Tibial artery (tissue), 4 donors: ENCODE measurements at places on chromosomes 13 and 19.

DNA sequence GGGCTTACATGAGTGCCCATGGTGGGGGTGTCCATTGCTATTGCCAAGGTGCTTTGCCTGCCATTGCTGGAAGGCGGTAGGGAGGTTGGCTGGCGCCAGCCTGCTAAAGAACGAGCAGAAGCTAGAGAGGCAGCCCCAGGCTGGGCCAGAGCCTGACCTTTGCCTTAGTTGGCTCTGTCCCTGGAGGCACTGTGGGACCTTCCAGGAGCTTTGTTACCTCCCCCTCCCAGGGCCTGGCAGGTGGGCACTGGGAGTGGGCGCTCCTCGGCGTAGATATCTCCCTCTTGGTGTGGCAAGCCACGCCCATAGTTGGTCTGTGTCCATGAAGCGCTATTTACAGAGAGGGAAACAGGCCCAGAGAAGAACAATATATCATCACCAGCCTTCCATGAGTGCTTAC, 2.3 kb upstream of the SLC25A42 start:
- H3K36me3 ChIP-seq: peaks cover 8% of the 10 kb centered on the region
- H3K27me3 ChIP-seq: no peaks in the 10 kb centered on the region
- H3K4me1 ChIP-seq: peaks cover 21% of the 10 kb centered on the region
- no peak overlapping the region for H3K4me3 ChIP-seq
- DNase-seq: no peak

- no peaks in the 10 kb centered on the region for H3K4me1 ChIP-seq
- DNase-seq: no peak
- H3K27me3 ChIP-seq: no peaks in the 10 kb centered on the region
- no peaks in the 10 kb centered on the region for H3K36me3 ChIP-seq
- no peak overlapping the region for H3K27ac ChIP-seq
- no peak overlapping the region for H3K4me3 ChIP-seq
These were observed 4.6 kb upstream of the ZNF414 start for GRCh38 chr19:8518536-8518935.

DNA sequence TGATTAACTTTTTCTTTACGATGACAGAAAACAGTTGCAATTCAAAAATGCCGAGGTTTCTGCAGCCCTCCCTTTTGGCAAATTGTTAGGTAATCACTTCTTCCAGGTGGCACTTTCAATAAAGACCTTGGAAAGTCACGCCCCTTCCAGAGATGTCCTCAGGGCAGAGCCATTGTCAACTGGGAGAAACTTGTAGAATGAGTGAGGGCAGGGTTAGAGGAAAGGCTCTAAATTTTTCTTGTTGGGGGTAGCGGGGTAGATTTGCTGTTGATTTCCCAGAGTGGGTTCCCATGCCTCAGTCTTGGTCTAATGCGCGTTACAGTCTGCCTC, 421.1 kb downstream of the FGF9 start:
- H3K4me3 ChIP-seq: no peak overlapping the region
- H3K36me3 ChIP-seq: no peaks in the 10 kb centered on the region
- no peaks in the 10 kb centered on the region for H3K27me3 ChIP-seq

GRCh38 chr19:14030997-14031718, 404 bp upstream of the IL27RA start:
- H3K27me3 ChIP-seq: peaks cover 30% of the 10 kb centered on the region
- peak overlapping the region; percentile 54 for H3K4me3 ChIP-seq
- H3K4me1 ChIP-seq: peaks cover 7% of the 10 kb centered on the region
- H3K36me3 ChIP-seq: no peaks in the 10 kb centered on the region
- DNase-seq: no peak

DNA sequence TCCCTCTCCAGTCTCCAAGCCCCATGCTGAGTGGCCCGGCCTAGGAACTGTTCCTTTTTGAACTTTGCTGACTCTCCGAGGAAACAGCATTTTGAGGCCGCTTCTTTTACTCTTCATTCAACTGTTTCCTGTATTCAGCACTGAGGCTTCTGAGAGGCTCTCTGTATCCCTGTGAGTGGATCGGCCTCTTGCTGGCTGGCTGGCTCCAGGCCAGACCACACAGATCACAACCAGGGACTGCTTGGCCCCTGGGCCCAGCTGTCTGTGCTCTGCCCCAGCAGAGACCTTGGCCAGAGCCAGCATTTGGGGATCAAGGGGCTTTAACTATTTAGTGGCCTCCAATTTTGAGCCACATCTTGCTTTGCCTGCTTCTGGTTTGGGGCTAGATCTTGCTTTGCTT, 75.6 kb upstream of the KL start:
- H3K27me3 ChIP-seq: no peaks in the 10 kb centered on the region
- H3K4me3 ChIP-seq: no peak overlapping the region
- no peak overlapping the region for H3K27ac ChIP-seq
- no peak for DNase-seq
